ENCODE measurements at places on chromosomes 5 and 9.

- DNase-seq = no peak
Measured at GRCh38 chr5:120239086-120239485, 225.0 kb upstream of the PRR16 start.

GRCh38 chr5:150589862-150590601 lies 50.4 kb upstream of the SYNPO start:
- no peak for DNase-seq

DNA sequence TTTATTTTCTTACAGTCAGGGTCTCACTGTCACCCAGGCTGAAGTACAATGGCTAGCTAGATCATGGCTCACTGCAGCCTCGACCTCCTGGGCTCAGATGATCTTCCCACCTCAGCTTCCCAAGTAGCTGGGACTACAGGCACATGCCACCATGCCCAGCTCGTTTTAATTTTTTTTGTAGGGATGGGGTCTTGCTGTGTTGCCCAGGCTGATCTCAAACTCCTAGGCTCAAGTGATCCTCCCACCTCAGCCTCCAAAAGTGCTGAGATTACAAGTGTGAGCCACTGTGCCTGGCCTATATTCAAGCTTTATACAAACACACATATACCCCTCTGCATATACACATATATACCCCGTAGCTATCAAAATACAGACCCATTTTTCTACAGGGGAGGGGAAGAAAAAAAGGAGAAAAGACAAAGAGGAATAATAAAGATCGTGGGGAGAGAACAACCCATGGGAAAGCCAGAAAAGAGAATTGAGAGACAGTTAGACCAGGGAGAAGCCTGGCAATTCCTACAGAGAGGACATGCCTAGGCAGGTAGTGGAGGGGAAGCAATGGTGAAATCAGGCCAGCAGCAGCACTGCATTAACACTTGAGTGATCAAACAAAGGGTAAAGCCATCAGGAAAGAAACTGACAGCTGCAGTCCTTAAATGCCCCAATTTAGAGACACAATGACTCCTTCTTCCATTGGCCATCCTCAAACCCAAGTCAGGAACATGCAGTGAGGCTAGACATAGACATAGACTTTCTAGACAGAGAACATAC lies 102.7 kb downstream of the EFNA5 start:
- DNase-seq = no peak

DNA sequence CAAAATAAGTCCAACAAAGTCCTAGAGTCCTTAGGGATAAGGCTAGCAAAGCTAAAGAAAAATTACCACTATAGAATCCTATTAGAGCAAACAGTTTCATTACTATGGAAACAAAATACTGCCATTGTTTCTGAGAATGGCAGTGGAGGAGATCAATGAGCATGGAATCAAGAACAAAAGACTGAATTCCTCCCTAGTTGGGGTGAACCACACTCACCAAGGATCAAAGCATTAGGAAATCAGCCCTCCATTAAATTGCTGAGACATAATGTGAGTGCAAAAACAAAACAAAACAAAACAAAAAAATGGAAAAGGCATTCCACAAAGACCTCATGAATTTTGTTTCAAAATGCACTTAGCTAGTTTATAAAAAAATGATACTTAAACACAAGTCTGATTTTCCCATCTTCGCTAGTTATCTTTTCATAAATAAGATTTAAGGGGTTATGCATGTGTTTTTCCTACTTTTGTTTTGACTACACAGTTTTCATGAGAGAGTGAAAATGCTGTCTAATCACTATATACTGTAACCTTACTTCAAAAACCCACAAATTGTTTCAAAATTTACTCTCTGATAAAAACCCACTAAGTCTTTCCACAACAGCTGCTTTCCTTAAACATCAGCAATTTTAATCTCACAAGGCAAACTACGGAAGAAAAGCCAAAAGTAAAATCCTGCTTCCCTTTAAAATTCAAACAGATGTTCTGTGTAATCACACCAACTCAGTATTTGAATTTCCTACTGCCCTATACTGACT lies 9.7 kb downstream of the SERINC5 start:
- DNase-seq = no peak

DNA sequence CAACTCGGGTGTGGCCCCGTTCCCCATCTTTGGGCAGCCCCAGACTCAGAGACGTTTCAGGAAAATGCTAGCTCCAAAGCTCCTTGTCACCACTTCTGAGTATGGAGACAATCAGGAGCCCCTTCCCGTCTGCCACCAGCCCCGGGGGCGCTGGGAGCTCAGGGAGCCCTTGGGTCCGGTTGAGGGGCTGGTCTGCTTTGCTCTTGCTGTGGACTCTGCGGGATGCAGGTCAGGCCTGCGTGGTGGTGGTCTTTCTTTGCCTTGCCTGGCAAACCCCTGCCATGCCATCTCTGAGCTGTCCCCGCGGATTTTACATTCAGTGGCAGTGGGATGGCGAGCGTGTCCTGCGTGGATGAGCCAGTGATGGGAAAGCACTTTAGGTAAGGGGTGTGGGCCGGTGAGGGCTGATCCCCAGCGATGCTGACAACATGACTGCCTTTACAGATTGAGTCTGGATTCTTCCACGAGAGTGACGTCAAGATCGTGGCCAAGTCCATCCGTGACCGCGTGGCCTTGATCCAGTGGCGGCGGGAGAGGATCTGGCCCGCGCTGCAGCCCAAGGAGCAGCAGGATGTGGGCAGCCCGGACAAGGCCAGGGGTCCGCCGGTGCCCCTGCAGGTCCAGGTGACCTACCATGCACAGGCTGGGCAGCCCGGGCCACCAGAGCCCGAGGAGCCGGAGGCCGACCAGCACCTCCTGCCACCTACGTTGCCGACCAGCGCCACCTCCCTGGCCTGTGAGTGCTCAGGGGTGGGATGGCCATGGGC lies 63.3 kb downstream of the WNK2 start:
- DNase-seq = no peak

GRCh38 chr5:56154732-56155484 lies 78.2 kb downstream of the ANKRD55 start:
- DNase-seq = no peak

- no peak for DNase-seq
Measured at GRCh38 chr9:137429546-137429890, 6.3 kb downstream of the NOXA1 start.

DNA sequence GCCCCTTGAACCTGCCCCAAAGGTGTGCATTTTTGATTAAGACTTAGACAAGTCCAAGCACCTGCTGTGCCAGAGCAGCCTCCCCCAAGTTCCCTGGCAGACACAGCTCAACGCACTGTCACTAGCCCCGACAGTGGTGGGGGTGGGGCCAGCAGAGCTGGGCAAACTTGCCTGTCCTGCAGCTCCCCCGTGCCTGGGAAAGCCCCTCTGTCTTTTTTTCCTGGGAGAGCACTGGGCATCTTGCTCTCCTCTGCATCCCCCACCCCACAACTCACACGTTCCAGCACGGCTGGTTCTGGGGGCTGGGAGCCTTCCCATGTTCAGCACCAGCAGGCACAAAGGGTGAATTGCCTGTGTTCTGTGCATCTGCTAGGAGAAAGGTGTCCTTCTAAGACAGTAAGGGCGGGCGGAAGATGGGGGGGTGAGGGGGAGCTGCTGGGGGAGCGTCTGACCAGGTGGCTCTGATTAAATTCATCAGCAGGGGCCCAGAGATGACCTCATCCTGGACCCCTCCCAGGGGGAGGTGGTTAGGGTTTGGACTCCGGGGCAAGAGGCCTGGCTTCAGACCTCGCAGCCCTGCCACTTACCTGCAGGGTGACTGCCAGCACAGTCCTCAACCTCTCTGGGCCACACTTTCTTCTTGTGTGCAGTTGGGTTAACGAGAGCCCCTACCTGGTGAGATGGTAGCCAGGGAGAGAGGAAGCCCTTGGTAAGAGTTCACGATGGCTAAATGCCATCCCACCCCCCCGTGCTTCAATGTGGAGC lies 23.5 kb downstream of the HMCN2 start:
- DNase-seq = no peak

DNA sequence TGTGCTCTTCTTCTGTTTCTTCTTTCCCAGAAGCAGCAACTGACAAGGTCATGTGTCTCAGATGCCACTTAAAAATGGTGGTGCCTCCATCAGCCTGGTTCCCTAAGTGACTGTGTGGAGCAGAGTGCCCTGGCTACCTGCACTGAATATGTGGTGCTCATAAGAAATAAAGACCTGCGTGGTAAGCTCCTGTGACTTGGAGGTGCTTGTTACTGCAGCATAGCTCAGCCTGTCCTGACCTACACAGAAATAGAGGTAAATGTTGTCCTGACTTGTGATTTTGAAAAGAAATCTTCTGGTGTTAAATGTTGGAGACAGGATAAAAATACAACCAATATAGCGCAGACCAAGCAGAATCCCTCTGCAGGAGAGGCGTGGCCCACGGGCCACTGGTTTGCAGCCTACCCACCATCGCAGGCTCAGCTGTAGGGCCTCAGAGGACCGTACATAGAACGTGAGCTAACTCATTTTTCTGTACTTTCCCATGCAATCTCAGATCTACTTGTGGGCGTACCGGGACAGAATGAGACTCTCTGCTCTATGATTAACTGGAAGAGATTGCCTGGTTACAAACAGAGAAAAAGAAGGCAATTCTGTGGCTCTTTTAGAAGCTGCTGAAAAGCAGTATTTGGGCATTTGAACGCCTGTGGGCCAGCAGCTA lies 79.4 kb upstream of the UNC5A start:
- no peak for DNase-seq

DNA sequence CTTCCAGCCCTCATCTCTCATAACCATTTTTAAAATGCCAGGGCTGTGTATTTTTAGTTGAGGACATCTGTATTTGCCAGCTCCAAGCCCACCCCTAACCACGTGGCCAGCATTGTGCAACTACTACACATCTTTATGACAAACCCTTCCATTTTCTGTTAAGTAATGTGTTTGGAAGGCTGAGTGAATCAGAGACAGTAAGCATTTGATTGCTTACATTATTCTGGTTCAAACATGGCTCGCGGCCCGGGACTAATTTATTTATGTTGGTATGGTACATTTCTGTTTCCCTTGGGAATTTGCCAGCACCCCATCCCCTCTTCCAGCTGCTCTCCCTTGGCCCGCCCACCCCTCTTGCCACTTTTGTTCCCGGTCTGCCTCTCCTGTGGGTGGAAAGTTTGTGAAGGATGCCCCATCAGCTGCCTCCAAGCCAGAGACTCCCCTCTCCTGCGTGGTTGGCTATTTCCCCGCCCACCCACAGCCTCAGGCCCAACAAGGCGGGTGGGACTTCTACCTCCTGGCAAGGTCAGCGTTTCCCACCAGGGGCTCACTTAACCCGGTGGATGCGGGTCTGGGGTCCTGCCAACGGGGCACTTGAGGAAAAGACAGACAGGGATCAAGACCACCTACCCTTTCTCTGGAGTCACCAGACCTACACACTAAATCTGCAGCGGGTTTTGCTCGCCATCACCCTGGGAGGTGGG lies 162.2 kb downstream of the HSD17B3 start:
- DNase-seq = no peak

DNA sequence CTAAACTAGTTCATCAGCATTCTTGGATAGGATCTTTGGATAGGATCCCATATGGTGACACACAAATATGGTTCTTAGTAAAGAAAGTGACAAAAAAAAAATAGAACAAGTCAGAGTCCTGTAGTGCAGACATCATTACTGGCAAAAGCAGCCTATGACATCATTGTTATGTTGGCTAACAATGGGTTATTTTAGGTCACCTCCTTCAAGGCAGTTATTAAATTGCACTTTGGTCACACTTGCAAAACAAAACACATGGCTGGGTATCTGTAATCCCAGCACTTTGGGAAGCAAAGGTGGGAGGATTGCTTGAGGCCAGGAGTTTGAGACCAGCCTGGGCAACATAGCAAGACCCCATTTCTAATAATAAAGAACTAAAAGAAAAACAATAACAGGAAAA lies 185.9 kb downstream of the KIAA0825 start:
- DNase-seq = no peak

DNA sequence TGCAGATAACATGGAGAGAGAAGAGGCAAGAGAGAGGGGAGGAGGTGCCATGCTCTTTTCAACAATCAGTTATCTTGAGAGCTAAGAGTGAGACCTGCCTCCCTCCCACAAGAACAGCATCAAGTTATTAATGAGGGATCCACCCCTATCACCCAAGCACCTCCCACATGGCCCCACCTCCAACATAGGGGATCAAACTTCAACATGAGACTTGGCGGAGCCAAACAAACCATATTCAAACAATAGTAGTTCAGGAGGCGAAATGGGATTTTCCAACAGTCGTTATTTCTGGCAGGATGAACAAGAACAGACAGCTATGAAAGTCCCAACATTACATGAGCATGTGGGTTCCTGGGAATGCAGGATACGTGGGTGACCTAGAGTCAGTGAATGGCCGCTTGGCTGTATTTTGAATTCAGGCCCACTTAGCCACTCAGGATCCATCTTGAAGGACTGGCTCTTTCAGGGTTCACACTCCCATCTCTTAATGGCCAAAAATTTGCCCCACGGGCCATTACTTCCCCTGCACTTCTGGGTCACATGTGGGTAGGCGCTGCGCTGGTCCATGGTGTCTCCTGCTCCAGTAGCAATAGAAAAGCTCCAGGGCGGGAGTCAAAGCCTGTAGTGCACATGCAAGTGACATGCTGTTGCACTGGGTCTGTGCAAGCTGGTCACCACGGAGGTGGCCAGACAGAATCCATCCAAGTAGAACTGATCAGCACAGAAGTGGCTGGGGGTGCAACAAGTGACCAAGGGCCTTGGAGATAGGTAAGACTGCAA lies 7.1 kb upstream of the FAF2 start:
- no peak for DNase-seq

- DNase-seq = peak; percentile 46
Measured at GRCh38 chr9:33458444-33458843, 11.1 kb upstream of the AQP3 start.

GRCh38 chr9:108724122-108724521 lies 131.7 kb downstream of the ACTL7B start:
- DNase-seq = no peak

GRCh38 chr5:177378884-177379883 lies 5.0 kb upstream of the SLC34A1 start:
- no peak for DNase-seq

DNA sequence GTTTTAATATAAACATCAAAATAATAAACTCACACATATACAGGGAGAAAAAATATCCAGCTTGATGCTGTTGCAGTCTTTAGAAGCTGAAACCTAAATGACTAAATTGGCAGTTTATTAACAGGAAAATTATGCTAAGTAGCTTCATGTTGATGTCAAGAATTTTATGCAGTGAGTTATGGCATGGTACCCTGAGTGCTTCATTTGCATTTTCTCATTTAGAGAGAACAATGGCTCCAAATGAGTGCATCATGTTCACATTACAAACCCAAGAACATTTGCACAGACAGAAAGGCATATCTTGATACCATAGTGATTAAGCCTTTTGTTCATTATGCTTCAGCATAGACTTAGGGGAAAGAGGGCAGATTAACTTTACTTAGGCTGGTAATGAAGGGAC lies 102.9 kb upstream of the FSTL4 start:
- no peak for DNase-seq
